ENCODE measurements at places on chromosomes 1 and 21. TPM values are rescaled to one million over a fixed set of nuclear protein-coding genes. Genes with fewer than 3 reads are reported as not detected.

- no peak for DNase-seq
Observed at GRCh38 chr1:24297187-24297851, 21.8 kb upstream of the GRHL3 start.

GRCh38 chr1:25486602-25487001 lies 55.9 kb downstream of the MACO1 start:
- no peak for DNase-seq

GRCh38 chr1:66563094-66563800 lies 29.3 kb downstream of the SGIP1 start:
- no peak for DNase-seq

DNA sequence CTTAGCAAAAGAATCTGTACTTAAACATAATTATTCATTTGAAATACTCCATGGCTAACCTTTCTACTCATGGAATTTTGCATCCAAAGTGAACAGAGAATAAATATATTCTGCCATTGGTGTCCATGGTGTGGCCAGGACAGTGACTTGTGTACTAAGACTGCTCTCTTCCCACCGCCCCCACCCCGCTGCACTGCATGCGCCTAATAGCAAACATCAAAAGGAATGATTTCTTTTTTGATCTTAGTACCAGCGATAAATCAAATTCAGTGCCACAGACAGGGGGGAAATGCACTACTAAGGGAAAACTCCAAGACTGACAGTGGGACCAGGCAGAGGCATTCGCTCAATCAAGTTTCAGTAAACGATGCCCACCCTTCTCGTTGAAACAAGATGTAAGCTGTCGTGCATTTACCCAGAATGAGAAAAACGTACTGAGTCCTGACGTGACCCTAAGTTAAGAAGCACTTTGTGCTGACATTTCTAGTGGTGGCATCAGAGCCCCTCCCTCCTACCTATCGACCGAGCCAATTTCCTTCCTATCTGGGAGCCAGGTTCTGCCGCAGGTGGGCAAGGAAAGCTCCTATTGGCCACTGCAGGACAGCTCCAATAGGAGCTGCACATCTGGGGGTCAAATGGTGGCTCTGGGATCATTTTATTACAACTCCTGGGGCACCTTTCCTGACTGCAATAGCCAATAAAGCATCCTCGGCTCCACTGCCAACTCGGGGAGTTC lies 12.5 kb downstream of the ESRRG start:
- no peak for DNase-seq

DNA sequence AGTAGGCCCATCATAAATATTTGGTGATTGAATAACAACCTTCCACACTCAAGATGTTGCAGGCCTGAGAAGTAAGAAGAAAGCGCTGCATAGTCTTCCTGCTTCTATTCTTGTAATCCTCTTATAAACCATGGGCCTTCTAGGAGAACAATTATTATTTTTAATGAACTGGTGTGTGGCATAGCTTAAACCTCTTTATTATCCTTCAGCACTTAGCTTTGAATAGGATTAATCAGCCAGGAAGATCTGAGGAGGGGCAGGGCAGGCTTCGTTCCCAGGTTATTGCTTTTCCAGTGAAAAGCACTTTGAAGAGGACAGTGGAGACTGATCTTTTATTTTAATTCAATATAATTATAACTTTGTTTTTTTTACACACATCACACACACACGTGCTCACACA lies 42.3 kb downstream of the KIF26B start:
- no peak for DNase-seq

GRCh38 chr1:85451236-85451830 lies 13.6 kb downstream of the DDAH1 start:
- no peak for DNase-seq

GRCh38 chr1:8398677-8399076 lies 80.8 kb downstream of the SLC45A1 start:
- DNase-seq = no peak

The CD52 gene
- total RNA-seq = 5.1 TPM

The ENAH gene
- total RNA-seq = 160 TPM

The NUAK2 gene
- total RNA-seq = 9.2 TPM

The ALX3 gene
- total RNA-seq = 0.35 TPM

All from H7 (cell line).